ENCODE measurements at places on chromosomes 4 and X. TPM values are rescaled to one million over a fixed set of nuclear protein-coding genes. Genes with fewer than 3 reads are reported as not detected.

PPP4R3C gene
- not detected for total RNA-seq

SMR3B gene
- total RNA-seq: not detected

ITIH6 gene
- total RNA-seq: not detected

WDFY3 gene
- 98.0 TPM for total RNA-seq

CPZ gene
- total RNA-seq: 15.5 TPM

RPA4 gene
- total RNA-seq: 0.43 TPM

DAPP1 gene
- total RNA-seq: not detected

CLTRN gene
- total RNA-seq: under 0.01 TPM

CCDC120 gene
- 0.86 TPM for total RNA-seq

CACNA1F gene
- not detected for total RNA-seq

USP11 gene
- 47.0 TPM for total RNA-seq

- no peak for DNase-seq
These were observed 265.7 kb upstream of the FAM241A start for GRCh38 chr4:111879539-111879938.

GRCh38 chr4:107835406-107835805, 10.7 kb downstream of the SGMS2 start:
- DNase-seq: peak; percentile 69

- no peak for DNase-seq
These were observed 16.9 kb downstream of the CD99 start for GRCh38 chrX:2708021-2708420.

- no peak for DNase-seq
These were observed 26.8 kb downstream of the NSD2 start for GRCh38 chr4:1898007-1898406.

DNA sequence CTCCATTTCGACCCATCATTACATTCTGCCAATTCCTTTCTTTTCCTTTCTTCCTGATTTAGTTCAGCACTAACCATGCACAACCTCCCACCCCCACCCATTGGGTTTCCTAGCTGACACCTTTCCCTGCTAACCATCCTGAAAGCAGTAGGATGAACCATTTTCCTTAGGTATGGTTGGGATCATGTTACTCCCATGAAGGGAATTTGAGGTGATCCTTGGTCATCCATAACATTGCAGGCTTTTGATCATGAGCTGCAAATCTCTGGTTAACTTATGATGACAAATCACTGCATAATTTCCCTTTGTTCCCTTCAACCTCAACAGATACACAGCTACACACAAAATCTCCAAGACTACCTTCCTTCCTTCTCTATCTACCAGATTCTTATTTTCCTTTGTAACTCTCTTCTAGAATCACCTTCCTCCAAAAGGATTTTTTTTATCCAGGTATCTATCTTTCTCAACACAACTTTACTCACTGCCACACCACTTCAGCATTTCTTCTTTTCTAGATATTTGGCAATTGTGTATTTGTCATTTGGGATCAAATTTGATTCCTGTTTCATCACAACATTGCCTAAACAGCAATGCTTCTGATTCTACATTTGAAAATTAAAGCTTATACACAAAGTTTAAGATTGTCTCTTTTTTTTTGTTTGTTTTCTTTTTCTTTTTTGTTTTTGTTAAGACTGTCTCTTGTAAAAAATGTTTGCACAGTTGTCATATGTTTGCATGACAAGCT, 145.1 kb downstream of the RBM47 start:
- DNase-seq: no peak

DNA sequence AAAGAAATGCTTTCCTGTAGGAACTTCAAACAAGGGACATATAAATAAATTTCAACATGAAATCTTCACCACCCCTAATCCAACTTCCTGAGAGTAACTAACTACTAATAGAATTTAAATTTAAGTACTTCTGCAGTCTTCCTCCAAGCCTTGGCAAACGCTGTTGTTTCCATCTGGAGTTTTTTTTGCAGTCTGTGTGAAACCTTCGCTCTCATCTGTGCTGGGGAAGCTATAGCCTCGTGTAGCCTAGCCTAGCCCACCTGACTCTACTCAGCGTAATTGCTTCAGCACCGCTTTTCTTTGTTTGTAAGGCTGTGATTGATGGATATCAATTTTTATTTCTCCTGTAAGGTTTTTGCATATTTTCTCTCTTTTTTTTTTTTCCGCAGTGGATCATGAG, 30.9 kb downstream of the STOX2 start:
- no peak for DNase-seq

GRCh38 chr4:124409044-124409443, 303.5 kb downstream of the ANKRD50 start:
- DNase-seq: no peak

DNA sequence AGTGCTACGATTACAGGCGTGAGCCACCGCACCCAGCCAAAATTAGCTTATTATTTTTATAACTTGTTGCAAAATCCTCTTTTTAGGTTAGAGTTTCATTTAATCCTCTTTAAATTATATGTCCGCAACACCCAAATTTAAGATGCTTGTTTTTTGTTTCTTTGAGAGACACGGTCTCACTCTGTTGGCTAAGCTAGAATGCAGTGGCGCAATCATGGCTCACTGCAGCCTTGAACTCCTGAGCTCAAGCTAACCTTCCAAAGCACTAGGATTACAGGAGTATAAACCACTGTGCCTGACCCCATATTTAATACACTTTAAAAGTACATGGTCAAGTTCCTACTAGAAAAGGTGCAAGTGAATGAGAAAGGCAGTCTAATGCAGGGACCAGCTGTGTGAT, 2.2 kb downstream of the RBBP7 start:
- DNase-seq: peak; percentile 38

- no peak for DNase-seq
These were observed 51.6 kb downstream of the ATP8A1 start for GRCh38 chr4:42605264-42605663.

DNA sequence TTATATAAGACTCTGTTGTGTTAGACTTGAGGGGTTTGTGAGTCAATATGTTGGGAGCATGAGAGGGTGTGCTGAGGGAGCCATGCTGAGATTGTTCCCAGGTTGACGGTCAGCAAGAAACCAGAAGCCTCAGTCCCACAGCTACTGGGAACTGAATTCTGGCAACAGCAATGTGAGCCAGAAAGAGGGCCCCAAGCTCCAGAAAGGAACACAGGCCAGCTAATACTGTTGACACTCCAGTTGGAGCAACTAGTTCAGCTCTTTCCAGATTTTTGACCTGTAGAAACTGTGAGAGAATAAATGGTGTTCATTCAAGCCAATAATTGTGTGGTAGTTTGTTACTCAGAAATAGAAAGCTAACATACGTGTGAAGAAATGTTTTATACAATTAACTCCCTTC, 17.1 kb downstream of the ADH1A start:
- no peak for DNase-seq

DNA sequence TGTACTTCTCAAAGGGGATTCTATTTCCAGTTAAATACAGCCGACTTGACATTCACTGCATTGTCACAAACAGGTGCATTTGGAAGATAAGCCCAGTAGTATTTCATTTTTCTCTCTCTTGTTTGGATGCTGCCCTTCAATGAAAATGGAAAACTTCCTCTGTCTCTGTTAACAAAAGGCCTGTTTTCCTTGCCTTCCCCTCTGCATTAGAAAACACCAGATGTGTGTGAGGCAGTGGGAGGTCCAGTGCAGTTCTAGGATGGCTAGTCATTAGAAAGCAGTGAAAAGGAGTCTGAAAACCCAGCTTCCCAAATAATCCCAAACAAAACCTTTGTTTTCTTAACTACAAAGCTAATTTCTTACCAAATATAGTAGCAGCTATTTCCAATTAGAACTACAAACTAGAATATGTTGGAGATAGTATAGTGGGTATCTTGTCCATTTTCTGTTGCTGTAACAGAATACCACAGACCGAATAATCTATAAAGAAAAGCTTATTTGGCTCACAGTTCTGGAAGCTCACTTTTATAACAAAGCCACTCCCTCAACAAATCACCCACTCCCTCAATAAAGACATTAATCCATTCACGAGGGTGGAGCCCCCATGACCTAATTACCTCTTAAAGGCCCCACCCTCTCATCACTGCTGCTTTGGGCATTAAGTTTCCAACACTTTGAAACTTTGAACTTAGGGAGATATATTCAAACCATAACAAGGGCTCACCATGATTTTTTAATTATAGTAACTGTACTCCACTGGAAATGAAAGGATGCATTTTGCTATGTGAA, 452.1 kb upstream of the RPS6KA3 start:
- DNase-seq: no peak

DNA sequence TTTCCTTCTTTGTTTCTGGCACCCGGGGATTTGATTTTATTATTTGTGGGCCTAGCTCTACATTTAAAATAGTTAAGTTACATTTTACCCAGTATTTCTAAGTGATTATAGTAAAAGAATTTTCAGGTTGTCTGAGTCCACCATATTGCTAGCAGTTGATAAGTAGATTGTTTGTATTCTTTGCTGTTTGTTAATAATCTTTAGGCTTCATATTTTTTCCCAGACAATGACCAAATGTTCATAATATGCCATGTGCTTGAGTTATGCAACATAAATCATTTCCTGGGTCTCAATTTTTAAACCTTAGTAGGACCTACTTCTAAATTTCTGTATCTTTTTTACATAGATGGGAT, 127.3 kb downstream of the PHKA2 start:
- DNase-seq: no peak

DNA sequence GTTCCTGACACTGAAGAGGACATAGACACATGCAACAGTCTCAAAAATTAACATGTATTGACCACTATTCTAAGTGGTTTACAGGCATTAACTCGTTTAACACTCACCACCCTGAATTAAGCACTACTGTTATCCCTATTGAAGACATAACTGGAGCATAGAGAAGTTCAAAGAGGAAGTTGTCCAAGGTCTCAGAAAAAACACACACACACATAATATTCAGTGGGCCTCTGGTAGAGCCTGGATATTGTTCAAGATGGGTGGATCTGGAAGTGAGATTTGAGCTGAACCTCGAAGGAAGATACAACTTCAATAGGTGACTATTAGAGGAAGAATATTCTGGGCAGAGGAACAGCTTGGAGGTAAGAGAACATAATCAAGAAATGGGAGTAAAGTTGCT, 334.9 kb downstream of the HNRNPD start:
- no peak for DNase-seq

DNA sequence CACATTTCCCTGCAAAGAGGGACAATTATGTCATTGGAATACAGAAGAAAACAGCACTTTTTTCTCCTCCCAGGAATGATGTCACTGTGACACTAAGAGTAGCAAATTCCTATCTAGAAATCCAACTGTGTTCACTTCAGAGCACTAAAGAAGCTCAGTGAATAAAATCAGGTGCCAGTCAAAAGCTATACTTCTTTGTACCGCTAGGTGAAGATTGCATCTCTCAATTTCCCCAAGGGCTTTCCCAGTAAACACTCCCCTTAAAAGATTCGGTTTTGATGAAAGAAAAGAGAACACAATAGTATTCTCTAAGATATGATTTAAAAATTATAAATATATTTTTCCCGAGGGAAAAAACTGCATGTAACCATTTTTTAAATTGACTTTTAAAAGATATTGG, 104.7 kb upstream of the MID1 start:
- no peak for DNase-seq

DNA sequence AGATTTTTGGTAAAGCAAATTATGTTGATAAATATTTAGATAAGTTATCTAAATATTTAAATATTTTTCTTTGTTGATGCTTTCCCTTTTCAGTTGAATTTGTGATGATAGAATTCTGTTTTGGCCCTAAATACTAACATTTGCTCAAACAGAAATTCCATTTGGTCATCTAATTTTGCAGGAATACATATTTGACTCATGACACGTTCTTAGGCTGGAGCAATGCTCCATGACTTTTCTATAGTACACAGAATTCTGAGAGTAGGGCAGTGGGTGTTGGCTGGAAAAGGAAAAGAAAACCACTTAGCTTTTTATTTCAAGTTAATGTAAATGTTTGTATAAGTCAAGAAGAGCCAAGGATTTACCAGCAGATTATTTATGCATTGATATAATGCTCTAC, 58.6 kb upstream of the GK2 start:
- no peak for DNase-seq

GRCh38 chr4:124173912-124174311, 538.6 kb downstream of the ANKRD50 start:
- DNase-seq: peak; percentile 12

DNA sequence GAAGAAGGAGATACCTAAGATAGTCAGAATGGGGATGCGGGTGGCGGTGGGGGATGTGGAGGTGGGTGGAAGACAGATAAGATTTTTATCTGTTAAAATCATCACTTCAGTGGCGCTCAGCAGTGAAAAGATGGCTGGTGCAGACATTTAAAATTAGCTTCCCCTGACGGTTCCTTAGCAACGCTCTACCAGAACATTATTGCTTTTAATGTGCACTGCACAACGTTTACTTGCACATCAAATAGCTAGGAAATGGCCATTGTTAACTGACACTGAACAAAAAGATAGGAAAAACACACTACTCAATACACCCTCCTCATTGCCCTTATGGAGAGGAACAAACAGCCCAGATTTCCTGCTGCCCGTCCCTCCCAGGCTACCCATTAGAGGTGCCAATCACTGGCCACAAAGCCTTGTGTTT, 61.0 kb upstream of the FTHL17 start:
- DNase-seq: no peak

DNA sequence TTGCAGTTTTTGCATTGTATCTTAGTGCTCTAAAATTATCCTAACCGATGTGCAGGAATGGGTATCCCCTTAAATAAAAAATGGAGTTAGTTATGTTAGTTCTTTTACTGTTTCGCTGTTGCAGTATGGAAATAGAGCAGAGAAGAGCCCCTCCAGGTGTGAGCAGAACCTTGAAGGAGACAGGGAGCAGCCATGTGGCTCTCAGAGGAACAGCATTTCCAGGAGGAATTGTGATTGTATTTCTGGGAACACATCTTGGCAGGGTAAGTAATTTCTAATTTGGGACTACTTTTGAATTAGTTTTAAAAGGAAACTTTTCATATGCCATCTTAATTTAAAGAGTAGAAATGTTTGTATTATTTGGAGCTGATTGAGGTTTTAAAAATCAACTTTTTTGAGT, 5.3 kb upstream of the CCDC158 start:
- DNase-seq: no peak

GRCh38 chr4:34139346-34139745, 2105.0 kb downstream of the ARAP2 start:
- no peak for DNase-seq

GRCh38 chr4:3286335-3287175, 6.3 kb upstream of the RGS12 start:
- no peak for DNase-seq

DNA sequence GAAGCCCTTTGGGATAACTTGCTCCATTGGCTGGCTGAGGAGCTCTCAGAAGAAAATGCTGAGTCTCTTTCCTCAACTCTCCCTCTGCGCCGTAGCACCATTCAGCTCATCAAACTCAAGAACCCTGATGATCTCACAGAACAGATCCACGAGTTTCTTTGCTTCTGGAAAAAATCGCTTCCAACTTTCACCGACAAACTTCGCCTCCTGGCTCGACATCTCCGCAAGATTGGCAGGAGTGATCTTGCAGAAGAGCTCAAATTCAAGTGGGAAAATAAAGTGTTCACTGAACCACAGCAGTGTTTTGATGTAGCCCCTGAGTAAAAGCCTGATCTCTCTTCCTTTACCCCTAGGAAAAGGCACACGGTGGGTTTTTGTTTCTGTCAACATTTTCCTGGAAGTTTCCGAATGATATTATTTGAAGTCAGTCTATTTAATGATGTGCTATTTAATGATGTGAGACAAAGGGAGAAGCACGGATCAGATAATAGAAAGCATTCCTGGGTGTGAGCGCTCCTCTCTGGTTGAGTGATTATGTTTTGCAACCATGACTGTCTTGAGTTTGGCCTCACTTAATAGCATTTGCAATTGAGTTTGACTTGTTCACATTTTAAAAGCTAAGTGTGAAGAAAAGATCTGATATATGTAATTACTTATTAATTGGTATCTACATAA, 62.2 kb downstream of the DTHD1 start:
- DNase-seq: no peak

- no peak for DNase-seq
These were observed 358.9 kb downstream of the GPAT3 start for GRCh38 chr4:83894831-83895230.
